ENCODE measurements at places on chromosomes 1 and 21.

DNA sequence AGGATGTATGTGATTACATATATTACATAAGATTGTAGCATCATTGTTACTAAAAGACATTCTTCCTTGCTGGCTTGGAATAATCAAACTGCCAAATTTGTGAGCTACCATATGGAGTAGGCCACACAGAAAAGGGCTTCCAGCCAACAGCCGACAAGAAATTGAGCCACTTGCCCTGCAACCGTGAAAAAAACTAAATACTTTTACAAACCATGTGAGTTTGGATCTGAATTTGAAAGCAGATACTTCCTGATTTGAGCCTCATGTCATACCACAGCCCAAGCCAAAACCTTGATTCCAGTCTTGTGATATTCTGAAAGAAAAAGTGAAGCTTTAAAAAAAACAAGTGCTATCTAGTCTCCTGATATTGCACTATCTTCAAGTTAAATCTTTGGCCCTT lies 55.6 kb upstream of the PRMT6 start:
- H3K4me3 ChIP-seq = no peak overlapping the region
- peaks cover 4% of the 10 kb centered on the region for H3K27me3 ChIP-seq
- no peak overlapping the region for H3K27ac ChIP-seq
- no peak for DNase-seq

DNA sequence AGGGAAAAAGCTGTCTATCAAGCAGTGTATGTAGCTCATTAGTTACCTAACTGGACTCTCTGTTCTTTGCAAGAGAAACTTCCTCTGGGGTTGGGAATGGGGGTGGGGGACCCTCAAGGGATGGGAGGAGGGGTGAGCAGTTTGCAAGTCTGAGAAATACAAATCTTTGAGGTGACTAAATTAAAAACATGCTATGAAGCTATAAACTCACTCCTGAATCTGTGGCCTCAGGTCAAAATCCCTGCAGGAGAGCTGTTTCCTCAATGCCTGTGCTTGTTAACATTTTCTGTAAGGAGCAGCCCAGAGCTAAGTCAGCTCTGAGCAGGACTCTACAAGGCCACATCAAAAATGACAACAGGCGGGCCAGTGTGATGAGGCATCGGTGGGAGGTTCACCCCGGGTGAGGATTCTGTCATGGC lies 32.8 kb upstream of the PTPRC start:
- DNase-seq = no peak
- peak overlapping the region; percentile 61 for H3K27ac ChIP-seq
- peaks cover 59% of the 10 kb centered on the region for H3K4me1 ChIP-seq
- no peaks in the 10 kb centered on the region for H3K27me3 ChIP-seq

- H3K4me1 ChIP-seq = peaks cover 2% of the 10 kb centered on the region
- no peak overlapping the region for H3K4me3 ChIP-seq
- peaks cover 7% of the 10 kb centered on the region for H3K27me3 ChIP-seq
- no peak for DNase-seq
Observed at GRCh38 chr1:16145662-16146278, 10.1 kb downstream of the EPHA2 start.

- H3K4me1 ChIP-seq = no peaks in the 10 kb centered on the region
- no peak for DNase-seq
- no peaks in the 10 kb centered on the region for H3K36me3 ChIP-seq
- no peaks in the 10 kb centered on the region for H3K27me3 ChIP-seq
- H3K27ac ChIP-seq = no peak overlapping the region
- no peak overlapping the region for H3K4me3 ChIP-seq
Observed at GRCh38 chr1:63701187-63701586, 72.6 kb upstream of the ROR1 start.

DNA sequence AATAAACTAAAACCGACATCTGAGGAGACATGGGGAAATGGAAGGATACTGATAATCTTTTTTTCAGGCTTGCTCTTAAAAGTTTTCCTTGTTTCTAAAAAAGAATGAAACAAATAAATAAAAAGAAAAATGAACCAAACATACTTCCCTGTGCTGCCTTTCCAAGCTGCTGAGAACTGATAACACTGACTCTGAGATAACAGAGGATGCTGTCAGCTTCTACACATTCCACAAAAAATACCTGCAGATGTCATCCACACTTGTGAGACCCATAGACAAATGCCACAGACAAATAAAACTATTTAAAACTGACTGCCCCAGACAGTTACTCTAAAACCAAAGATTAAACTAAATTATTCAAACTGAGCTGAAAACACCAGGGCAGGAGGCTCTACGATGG lies 12.0 kb upstream of the OR6K3 start:
- no peaks in the 10 kb centered on the region for H3K4me1 ChIP-seq
- H3K27me3 ChIP-seq = peaks cover 27% of the 10 kb centered on the region
- H3K27ac ChIP-seq = no peak overlapping the region
- no peak overlapping the region for H3K4me3 ChIP-seq
- DNase-seq = no peak
- H3K36me3 ChIP-seq = no peaks in the 10 kb centered on the region

- H3K36me3 ChIP-seq = no peaks in the 10 kb centered on the region
- peak within 1 kb of the TSS; percentile 77 for H3K4me3 ChIP-seq
- H3K4me1 ChIP-seq = peaks cover 44% of the 10 kb centered on the region
- peak; percentile 36 for DNase-seq
- no peaks in the 10 kb centered on the region for H3K27me3 ChIP-seq
- H3K27ac ChIP-seq = peak within 1 kb of the TSS; percentile 82
Observed at GRCh38 chr1:27366411-27367159, at the start of gene MAP3K6. Gene MAP3K6, minus strand, starts transcription at chr1:27366961. Its CDS starts 364 bp downstream, at chr1:27366597.

DNA sequence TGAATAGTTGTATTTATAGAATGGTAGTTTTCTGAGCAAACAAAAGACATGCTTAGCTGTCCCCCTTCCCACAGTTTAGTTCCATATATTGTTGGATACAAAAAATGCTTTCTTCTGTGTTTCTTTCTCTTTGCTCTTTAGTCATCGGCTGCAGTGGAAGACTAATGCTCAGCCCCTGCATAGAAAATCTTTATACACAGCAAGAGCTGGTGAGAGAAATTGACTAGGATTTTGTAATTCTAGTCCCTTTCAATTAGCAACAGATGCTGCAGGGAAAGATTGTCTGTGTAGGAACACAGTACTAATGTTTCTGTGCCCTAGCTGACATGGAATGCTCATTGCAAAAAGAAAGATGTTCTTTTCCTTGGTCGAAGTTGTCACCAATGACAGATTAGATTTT lies 200.9 kb downstream of the RPS6KC1 start:
- DNase-seq = no peak
- no peaks in the 10 kb centered on the region for H3K4me1 ChIP-seq
- H3K36me3 ChIP-seq = no peaks in the 10 kb centered on the region
- H3K27me3 ChIP-seq = no peaks in the 10 kb centered on the region

GRCh38 chr1:2360588-2361364 lies 30.6 kb downstream of the MORN1 start:
- peaks cover 5% of the 10 kb centered on the region for H3K27me3 ChIP-seq
- no peaks in the 10 kb centered on the region for H3K36me3 ChIP-seq
- DNase-seq = no peak

DNA sequence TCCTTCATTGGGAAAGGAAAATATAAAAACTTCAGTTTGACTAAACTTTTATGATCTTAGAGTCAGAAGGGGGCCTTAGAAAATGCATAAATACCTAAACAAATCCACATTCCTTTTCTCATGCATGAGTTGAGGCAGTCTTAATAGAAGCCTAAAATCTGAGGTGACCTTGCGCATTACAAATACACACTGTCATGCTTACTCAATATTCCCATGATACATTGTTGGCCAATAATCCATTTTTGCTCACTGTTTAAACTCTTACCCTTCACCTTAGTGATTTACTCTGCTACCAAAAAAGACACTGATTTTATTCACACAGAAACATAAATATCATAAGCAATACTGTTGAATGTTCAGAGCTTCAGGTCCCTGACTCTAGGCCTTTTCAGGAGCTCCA lies 19.1 kb upstream of the TMCO1 start:
- H3K4me1 ChIP-seq = no peaks in the 10 kb centered on the region
- no peaks in the 10 kb centered on the region for H3K36me3 ChIP-seq
- DNase-seq = no peak
- no peak overlapping the region for H3K4me3 ChIP-seq
- no peak overlapping the region for H3K27ac ChIP-seq
- H3K27me3 ChIP-seq = peaks cover 26% of the 10 kb centered on the region

DNA sequence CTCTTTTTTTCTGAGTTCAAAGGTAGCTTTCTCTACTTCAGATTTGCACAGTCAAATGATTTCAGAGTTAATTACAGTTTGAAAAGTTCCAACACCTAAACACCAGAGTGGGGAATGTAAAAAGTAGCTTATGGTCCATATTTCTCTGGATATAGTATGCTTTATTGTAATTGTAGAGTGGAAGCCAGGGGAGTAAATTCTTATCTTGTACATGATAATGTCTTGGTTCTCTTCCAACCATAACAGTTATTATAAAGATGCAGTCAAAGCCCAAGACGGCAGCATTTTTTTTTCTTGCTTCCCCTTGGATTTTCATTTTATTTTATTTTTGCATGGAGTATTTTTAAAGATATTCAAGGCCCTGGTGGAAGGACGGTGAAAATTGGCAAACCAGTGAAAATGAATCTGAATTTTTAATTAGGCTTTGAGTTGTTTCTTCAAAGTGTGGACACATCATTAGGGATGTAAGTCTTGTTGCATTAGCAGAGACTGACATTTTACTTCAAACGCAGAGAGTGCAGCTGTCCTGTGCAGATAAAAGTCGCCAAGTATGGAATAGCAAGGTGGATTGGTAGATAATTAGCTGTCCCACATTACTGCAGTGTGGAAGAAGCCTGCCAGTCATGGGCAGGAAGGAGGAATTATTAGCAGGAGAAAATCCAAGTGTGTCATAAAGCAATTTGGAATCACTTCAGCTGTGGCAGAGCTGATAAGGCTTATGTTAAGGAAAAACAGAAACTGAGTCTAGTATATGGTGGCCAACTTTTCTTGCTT lies 11.3 kb downstream of the CACHD1 start:
- no peaks in the 10 kb centered on the region for H3K36me3 ChIP-seq
- H3K4me1 ChIP-seq = no peaks in the 10 kb centered on the region
- H3K27me3 ChIP-seq = no peaks in the 10 kb centered on the region
- no peak overlapping the region for H3K27ac ChIP-seq
- no peak for DNase-seq
- H3K4me3 ChIP-seq = no peak overlapping the region

DNA sequence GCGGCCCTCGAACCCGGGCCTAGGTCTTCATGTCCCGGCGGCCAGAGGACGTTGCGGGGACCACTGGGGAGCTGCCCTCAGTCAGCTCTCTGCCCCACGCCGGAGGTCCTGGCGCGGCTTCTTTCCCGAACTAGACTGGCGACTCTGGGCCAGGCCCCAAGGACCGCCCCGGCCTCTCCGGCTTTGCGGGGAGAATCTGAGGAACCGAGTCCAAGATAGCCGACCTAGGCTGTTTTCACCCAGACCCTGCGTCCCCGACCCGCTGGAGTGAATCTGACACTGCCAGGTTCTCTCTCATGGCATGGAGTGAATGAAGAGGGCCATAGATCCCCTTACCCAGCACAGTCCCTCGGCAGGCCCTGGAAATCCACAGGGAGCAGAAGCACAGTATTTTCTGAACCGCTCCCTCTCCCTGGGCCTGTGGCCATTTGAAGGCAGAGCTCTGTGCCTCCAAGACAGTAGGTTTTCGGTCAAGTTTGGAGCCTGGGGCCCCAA lies 9.9 kb upstream of the BARHL2 start:
- peaks cover 12% of the 10 kb centered on the region for H3K36me3 ChIP-seq
- no peak overlapping the region for H3K27ac ChIP-seq
- no peak for DNase-seq
- peaks cover 40% of the 10 kb centered on the region for H3K4me1 ChIP-seq
- peak overlapping the region; percentile 48 for H3K4me3 ChIP-seq
- H3K27me3 ChIP-seq = peaks cover 93% of the 10 kb centered on the region
